ENCODE measurements at places on chromosomes 1 and 21. TPM values are rescaled to one million over a fixed set of nuclear protein-coding genes. Genes with fewer than 3 reads are reported as not detected.

PCAT6 gene
- not detected for total RNA-seq

RGS13 gene
- total RNA-seq, result not detected

KCNAB2 gene
- total RNA-seq, result 307 TPM

KIF17 gene
- total RNA-seq, result not detected

CD52 gene
- 1,078 TPM for total RNA-seq

DNA sequence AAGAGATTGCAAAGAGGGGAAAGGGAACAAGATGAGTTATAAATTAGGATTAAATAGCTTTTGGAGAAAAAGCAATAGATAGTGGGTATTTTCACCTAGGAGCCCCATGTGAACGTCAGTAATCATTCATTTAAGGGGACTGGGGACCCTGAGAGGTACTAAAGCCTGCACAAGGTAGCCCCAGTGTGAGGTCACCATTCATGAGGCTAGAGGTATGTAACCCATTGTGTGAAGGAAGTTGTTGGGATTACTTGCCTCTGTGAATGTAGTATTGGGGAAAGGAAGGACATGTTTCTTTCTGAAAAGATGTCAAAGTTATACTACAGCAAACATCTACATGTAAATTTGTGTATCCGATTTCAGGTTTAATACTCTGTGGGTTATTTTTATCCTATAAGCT is 276.8 kb downstream of the TBX15 start:
- H3K4me3 ChIP-seq, result no peak overlapping the region
- H3K4me1 ChIP-seq, result no peaks in the 10 kb centered on the region
- H3K36me3 ChIP-seq, result no peaks in the 10 kb centered on the region
- DNase-seq, result no peak

- H3K4me1 ChIP-seq, result no peaks in the 10 kb centered on the region
- H3K27ac ChIP-seq, result no peak overlapping the region
- no peak overlapping the region for H3K4me3 ChIP-seq
- DNase-seq, result no peak
These were observed 53.8 kb downstream of the RGS5 start for GRCh38 chr1:163148911-163149310.

DNA sequence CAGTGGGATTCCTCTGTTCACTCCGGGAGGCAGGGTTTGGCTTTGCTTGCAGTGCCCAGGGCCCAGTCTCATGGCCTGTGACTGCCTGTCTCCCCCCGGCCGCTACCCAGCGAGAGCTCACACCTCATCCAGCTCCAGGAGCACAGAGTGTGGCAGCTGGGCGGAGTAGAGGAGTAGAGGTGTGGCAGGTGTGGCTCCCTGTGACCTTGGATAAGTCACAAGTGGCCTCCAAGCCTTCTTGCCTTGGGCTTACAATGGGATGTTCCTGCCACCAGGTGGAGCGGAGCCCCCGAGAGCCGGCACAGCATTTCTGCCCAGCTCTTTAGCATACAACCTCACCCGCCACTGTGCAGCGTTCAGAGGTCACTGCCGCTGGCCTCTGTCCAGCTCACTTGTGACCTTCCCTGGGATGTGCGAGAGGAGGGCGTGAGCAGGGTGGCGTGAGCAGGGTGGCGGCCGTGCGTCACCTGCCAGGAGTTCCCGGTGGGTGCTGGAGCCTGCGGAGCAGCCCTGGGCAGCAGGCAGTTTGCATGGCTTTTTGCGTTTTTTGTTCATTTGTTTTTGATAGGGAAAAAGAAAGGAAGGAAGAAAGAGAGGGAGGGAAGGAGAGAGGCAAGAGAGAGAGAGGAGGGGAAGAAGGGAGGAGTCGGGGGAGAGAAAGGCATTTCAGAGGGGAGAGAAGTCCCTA is 42.4 kb downstream of the CRYAA start:
- no peaks in the 10 kb centered on the region for H3K36me3 ChIP-seq
- no peak overlapping the region for H3K27ac ChIP-seq
- DNase-seq, result peak; percentile 25
- H3K27me3 ChIP-seq, result peaks cover 6% of the 10 kb centered on the region

- peak overlapping the region; percentile 5 for H3K27ac ChIP-seq
- peak overlapping the region; percentile 51 for H3K4me3 ChIP-seq
- no peaks in the 10 kb centered on the region for H3K27me3 ChIP-seq
- H3K36me3 ChIP-seq, result peaks cover 11% of the 10 kb centered on the region
- H3K4me1 ChIP-seq, result peaks cover 67% of the 10 kb centered on the region
These were observed 27.5 kb downstream of the ARID1A start for GRCh38 chr1:26723013-26723991.

DNA sequence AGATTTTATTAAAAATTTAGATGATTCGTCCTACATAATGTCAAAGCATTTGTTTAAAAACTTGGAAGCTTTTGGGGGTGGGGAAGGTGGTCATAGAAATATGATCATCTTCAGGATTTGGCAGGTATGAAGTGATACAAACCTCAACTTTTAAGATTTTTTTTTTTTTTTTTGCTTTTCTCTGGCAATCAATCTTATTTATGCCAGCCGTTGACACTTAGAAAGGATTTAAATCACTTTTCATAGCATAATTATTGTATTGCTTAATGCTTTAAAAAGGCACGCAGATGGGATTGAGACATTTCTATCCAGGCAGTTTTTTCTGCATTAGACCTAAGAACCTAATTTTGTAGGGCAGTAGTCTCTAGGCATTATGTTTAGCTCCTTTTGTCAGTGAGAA is 19.7 kb downstream of the MRPS6 start:
- no peak overlapping the region for H3K4me3 ChIP-seq
- H3K27ac ChIP-seq, result no peak overlapping the region
- H3K36me3 ChIP-seq, result peaks cover 45% of the 10 kb centered on the region
- peaks cover 36% of the 10 kb centered on the region for H3K4me1 ChIP-seq
